ENCODE measurements at places on chromosomes 11 and 22. TPM values are rescaled to one million over a fixed set of nuclear protein-coding genes. Genes with fewer than 3 reads are reported as not detected.
A peak's percentile ranks its signal among the peaks of the same experiment; 100 is the strongest.

The RFPL1 gene
- not detected for total RNA-seq

The HMOX1 gene
- total RNA-seq: 6.6 TPM

GRCh38 chr22:30998329-30998728 is 29.3 kb downstream of the TUG1 start:
- H3K4me3 ChIP-seq: no peak overlapping the region
- no peaks in the 10 kb centered on the region for H3K27me3 ChIP-seq
- H3K27ac ChIP-seq: no peak overlapping the region
- no peak for DNase-seq
- no peaks in the 10 kb centered on the region for H3K36me3 ChIP-seq
- no peaks in the 10 kb centered on the region for H3K4me1 ChIP-seq

DNA sequence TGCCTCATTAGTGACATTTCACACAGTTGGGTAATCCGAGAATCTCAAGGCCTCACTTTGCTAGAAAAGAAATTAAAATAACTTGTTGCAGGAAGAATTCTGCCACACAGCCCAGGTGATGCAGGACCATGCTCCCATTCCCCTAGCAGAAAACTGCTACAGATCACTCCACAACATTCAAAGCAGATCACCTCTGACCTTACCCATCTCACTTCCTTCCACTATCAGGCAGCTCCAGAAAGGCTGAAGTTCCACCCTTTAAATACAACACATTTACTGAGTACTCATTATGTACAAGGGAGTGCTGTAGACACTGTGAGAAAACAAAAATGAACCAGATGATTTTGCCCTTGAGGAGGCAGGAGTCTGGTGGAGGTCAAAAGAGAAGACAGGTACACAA is 231.0 kb downstream of the TTC28 start:
- H3K4me1 ChIP-seq: no peaks in the 10 kb centered on the region
- no peaks in the 10 kb centered on the region for H3K36me3 ChIP-seq
- H3K27me3 ChIP-seq: peaks cover 4% of the 10 kb centered on the region
- no peak for DNase-seq

- no peak overlapping the region for H3K27ac ChIP-seq
- H3K4me3 ChIP-seq: no peak overlapping the region
- H3K27me3 ChIP-seq: no peaks in the 10 kb centered on the region
- no peak for DNase-seq
- H3K4me1 ChIP-seq: no peaks in the 10 kb centered on the region
- no peaks in the 10 kb centered on the region for H3K36me3 ChIP-seq
These were observed 104.0 kb upstream of the SYN3 start for GRCh38 chr22:33162196-33162595.

GRCh38 chr11:90465553-90465952 is 242.7 kb upstream of the CHORDC1 start:
- no peak overlapping the region for H3K27ac ChIP-seq
- no peak overlapping the region for H3K4me3 ChIP-seq
- no peaks in the 10 kb centered on the region for H3K4me1 ChIP-seq
- H3K27me3 ChIP-seq: no peaks in the 10 kb centered on the region
- no peaks in the 10 kb centered on the region for H3K36me3 ChIP-seq
- DNase-seq: no peak

DNA sequence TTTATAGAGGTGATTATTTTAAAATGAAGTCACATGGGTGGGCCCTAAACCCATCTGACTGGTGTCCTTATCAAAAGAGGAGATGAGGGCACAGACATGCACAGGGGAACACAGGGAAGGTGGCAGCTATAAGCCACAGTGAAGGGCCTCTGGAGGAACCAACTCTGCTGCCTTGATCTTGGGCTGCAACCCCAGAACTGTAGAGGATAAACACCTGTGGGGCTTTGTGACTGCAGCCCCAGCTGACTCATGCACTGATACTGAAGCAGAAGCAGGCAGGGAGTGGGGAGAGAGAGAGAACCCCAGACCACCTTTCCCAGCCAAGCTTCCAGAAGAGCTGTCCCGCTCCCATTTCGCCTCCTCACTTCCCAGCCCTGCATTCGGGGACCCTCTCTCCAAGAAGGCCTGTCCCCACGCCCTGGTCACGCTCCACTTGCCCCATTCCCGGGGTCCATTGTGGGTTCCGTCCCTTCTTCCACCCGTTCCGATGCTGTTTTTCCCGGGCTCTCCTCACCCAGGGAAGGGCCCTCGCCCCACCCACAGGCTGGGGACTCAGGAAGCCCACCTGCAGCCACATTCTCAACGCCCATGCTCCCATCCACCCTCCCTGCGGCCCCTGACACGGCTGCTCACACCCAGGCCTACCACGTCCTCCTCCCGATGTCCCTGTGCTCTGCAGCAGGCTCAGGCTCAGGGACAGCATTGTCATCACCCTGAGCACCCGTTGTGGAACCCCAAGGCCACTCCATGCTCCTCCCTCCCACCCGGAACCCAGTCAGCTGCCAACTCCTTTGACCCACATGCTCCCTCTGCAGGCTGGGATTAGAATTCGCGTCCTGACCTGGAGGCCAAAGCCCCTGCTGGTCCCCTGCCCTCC is 90.8 kb upstream of the SHANK2 start:
- H3K27me3 ChIP-seq: no peaks in the 10 kb centered on the region
- H3K4me1 ChIP-seq: no peaks in the 10 kb centered on the region

GRCh38 chr11:133814588-133815100 is 30.7 kb downstream of the SPATA19 start:
- no peaks in the 10 kb centered on the region for H3K4me1 ChIP-seq
- no peaks in the 10 kb centered on the region for H3K36me3 ChIP-seq
- no peaks in the 10 kb centered on the region for H3K27me3 ChIP-seq
- H3K27ac ChIP-seq: no peak overlapping the region

DNA sequence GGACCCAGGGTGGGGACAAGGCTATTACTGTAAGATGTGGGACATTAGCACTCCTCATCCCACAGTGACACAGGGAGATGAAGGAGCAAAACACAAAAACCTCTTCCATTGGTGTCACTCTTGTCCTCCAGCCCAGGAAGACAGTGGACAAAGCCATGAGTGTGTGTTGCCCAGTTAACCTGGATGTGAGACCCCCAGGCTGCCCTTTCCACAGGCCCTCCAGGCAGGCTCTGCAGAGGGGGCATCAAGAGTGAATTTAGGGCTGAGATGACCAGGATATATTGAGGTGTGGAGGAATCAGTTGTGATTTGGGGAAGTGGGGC is 111.3 kb downstream of the GGTLC2 start:
- no peak overlapping the region for H3K4me3 ChIP-seq
- DNase-seq: no peak
- no peaks in the 10 kb centered on the region for H3K27me3 ChIP-seq
- H3K4me1 ChIP-seq: peaks cover 70% of the 10 kb centered on the region
- no peaks in the 10 kb centered on the region for H3K36me3 ChIP-seq

DNA sequence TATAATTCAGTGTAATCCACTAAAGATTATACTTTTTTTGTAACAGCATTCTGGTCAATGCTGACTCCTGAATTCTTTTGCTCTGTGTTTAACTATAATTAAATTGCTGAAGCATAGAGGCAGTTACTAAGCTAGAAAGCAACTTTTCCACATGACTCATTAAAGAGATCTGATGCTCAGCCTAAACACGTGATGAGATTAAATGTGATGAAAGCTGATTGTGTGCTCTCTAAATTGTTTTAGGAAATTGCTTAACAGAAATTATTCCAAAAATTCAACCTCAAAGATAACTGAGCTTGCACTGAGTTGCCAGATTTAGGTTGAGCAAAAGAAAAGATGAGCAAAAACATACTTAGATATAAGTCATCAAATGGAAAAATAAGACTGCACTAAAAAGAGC is 1033.6 kb downstream of the FAM181B start:
- no peak for DNase-seq
- no peaks in the 10 kb centered on the region for H3K4me1 ChIP-seq
- H3K27ac ChIP-seq: no peak overlapping the region
- no peaks in the 10 kb centered on the region for H3K27me3 ChIP-seq

The SLC22A6 gene
- total RNA-seq: not detected

GRCh38 chr11:115751243-115752015 is 247.2 kb upstream of the CADM1 start:
- no peaks in the 10 kb centered on the region for H3K4me1 ChIP-seq
- H3K27ac ChIP-seq: no peak overlapping the region
- H3K36me3 ChIP-seq: no peaks in the 10 kb centered on the region
- H3K4me3 ChIP-seq: no peak overlapping the region

- no peaks in the 10 kb centered on the region for H3K36me3 ChIP-seq
- H3K27me3 ChIP-seq: no peaks in the 10 kb centered on the region
- no peaks in the 10 kb centered on the region for H3K4me1 ChIP-seq
- no peak overlapping the region for H3K4me3 ChIP-seq
- no peak for DNase-seq
These were observed 81.0 kb upstream of the SNX19 start for GRCh38 chr11:130997278-130997677.

DNA sequence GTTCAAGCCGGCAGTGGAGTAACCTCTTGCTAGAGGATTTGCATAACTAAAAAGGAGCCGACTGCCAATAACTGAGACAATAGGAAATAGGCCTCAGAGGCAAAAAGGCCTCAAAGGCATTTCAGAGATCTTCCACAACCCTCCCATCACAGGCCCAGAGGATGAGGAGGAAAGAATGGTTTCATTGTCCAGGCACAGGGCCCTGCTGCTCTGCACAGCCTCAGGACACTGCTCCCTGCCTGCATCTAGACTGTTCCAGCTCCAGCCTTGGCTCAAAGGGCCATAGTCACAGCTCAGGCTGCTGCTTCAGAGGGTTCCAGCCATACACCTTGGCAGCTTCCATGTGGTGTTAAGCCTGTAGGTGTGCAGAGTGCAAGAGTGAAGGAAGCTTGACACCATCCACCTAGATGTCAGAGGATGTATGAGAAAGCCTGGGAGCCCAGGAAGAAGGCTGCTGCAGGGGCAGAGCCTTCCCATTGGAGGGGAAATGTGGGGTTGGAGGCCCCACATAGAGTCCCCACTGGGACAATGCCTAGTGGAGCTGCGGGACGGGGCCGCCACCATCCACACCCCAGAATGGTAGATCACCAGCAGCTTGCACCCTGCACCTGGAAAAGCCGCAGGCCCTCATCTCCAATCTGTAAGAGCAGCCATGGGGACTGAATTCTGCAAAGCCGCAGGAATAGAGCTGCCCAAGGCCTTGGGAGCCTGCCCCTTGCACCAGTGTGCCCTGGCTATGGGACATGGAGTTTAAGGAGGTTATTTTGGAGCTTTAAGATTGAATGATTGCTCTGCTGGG is 8.2 kb upstream of the LRP5 start:
- H3K4me1 ChIP-seq: no peaks in the 10 kb centered on the region
- no peaks in the 10 kb centered on the region for H3K27me3 ChIP-seq
- no peaks in the 10 kb centered on the region for H3K36me3 ChIP-seq
- H3K4me3 ChIP-seq: no peak overlapping the region
- no peak overlapping the region for H3K27ac ChIP-seq

DNA sequence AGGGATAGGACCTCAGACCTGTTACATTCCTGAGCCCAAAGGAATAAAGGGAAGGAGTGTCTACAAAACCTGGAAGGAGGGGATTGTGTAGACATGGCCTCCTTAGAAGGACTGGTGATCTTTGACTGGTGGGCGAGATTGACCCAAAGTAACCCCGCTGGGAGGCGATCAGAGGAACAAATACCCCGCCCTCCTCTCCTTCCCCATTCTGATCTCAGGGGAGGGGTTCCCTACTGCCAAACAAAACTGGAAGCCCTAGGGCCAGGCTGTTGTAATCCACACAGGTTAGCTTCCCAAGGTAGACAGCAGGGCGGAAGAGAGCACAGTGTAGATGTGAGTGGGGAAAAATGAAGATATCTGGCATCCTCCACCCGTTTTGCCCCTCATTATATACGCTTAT is 24.7 kb downstream of the NCF4 start:
- H3K4me3 ChIP-seq: no peak overlapping the region
- no peaks in the 10 kb centered on the region for H3K27me3 ChIP-seq
- H3K27ac ChIP-seq: no peak overlapping the region
- DNase-seq: no peak
- no peaks in the 10 kb centered on the region for H3K36me3 ChIP-seq

- peaks cover 39% of the 10 kb centered on the region for H3K4me1 ChIP-seq
- H3K27me3 ChIP-seq: no peaks in the 10 kb centered on the region
- no peak for DNase-seq
These were observed 1.4 kb downstream of the TAF10 start for GRCh38 chr11:6610591-6610990.

- H3K4me3 ChIP-seq: no peak overlapping the region
- DNase-seq: no peak
- no peak overlapping the region for H3K27ac ChIP-seq
- H3K27me3 ChIP-seq: no peaks in the 10 kb centered on the region
- peaks cover 11% of the 10 kb centered on the region for H3K36me3 ChIP-seq
These were observed 4.9 kb downstream of the CRY2 start for GRCh38 chr11:45852018-45852711.

The CHADL gene
- 0.31 TPM for total RNA-seq

GRCh38 chr22:34115722-34116121 is 195.4 kb upstream of the LARGE1 start:
- H3K4me1 ChIP-seq: no peaks in the 10 kb centered on the region
- no peak for DNase-seq
- H3K27me3 ChIP-seq: no peaks in the 10 kb centered on the region
- no peaks in the 10 kb centered on the region for H3K36me3 ChIP-seq

DNA sequence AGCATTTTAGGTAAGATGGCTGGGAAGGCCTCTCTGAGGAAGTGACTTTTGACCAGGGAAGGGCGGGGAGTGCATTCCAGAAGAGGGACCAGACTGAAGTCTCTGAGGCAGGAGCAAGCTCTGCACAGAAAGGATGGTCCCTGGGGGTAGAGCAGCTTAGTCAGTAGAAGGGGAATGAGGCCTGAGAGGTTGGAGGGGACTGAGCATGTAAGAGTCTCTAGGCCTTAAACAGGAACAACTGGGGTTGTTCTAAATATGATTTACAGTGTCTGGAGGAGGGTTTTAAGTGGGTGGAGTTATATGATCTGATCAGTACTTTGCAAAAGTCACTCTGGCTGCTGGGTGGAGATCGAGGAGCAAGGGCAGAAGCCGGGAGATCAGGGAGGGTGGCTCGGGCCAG is 31.7 kb upstream of the TEF start:
- no peak for DNase-seq
- H3K4me1 ChIP-seq: no peaks in the 10 kb centered on the region
- H3K27me3 ChIP-seq: no peaks in the 10 kb centered on the region
- H3K36me3 ChIP-seq: peaks cover 94% of the 10 kb centered on the region
- no peak overlapping the region for H3K27ac ChIP-seq
- no peak overlapping the region for H3K4me3 ChIP-seq

DNA sequence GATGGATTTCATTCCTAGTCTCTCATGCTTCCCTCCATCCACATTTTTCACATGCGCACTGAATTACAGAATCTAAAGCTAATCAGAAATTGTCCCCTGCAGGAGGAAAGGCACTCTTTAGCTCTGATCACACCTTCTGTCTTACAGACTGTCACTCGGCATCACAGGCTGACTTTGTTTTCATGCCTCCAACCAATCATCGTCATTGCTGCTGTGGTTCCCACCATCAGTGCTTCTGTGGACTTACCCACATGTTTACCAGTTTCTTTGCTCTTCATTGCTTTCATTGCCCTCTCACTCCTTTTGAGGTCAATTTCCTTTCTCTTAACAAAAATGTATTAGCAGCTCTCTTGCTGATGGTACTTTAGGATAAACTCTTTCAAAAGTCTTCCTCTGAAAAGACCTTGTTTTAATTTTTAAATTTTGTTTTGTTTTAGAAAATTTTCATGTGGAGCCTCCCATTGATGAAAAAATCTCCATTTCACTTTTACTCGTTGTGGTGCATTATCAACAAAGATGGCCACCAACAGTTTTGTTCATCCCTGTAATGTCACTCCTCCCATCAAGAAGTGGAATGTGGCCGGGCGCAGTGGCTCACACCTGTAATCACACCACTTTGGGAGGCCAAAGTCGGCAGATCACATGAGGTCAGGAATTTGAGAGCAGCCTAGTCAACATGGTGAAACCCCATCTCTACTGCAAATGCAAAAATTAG is 20.2 kb upstream of the TREH start:
- peak overlapping the region; percentile 20 for H3K4me3 ChIP-seq
- peak overlapping the region; percentile 66 for H3K27ac ChIP-seq
- H3K27me3 ChIP-seq: no peaks in the 10 kb centered on the region
- peaks cover 66% of the 10 kb centered on the region for H3K4me1 ChIP-seq
